ENCODE measurements at places on chromosomes 2 and 18.

DNA sequence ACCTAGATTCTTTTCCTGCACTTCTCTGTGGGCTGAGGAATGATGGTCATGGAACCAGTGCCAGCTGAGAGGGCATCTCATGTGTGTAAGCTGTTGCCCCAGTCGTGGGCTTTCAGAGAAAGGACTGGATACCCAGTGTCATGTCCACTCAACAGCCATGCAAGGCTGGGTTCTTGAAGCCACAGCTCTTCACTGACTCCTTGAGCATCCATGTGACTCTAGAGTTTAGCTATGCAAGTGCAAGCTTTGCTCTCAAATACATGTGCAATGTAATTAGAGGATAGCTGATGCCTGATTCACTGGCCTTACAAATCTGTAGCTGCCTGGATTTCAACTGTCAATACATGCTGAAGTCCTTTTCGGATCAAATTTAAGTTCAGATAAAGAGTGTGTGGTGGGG is 46.8 kb upstream of the EML6 start:
- DNase-seq = no peak

DNA sequence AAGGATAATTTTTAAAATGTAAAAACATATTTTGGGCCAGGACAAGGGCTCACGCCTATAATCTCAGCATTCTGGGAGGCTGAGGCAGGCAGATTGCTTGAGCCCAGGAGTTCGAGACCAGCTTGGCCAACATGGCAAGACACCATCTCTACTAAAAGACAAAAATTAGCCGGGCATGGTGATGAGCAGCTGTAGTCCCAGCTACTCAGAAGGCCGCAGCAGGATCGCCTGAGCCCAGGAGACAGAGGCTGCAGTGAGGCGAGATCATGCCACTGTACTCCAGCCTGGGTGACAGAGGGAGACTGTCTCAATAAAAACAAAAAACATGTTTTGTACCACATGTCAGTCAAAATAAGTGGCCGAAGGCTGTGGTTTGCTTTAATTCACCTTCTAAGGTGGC is 122.5 kb downstream of the HDAC4 start:
- no peak for DNase-seq

GRCh38 chr2:208406474-208407451 is at the start of gene PTH2R:
PTH2R (plus strand) TSS chr2:208406792; CDS start chr2:208407044, 252 bp downstream.
- DNase-seq = no peak

DNA sequence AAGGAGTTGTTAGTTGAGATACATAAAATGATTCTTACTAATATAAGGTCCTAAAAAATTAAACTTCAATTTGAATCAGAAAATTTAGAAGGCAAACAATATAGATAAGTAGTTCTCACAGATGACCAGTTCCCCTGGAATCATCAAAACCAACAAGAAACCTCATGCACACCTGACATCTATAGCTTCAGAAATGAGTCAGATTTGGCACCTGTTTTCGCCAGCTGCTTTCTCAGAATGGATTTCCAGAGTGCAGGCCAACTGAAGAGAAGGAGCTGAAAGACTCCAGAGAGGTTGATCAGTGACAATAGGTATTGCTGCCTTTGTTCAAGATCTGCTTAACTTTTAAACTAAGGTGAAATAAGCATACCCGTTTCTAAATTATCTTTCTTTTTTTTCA is 192.4 kb downstream of the RDH14 start:
- DNase-seq = no peak

DNA sequence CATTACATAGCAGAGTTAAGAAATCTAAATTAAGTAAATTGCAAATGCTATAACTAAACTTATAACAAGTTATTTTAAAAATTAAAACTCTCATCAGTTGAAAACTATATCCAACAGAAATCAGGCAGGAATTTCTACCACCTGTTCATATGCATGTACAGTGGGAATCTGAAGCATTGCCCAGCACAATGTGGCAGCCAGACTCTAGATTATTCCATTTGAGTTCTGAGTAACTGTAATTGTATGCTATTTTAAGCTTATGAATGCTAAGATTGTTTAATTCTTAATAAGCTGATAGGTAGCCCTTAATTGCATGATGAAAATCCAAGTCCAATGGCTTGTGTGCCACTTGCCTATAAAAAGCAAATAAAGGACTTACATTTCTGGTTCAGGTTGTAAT is 834.5 kb upstream of the FSHR start:
- DNase-seq = no peak

DNA sequence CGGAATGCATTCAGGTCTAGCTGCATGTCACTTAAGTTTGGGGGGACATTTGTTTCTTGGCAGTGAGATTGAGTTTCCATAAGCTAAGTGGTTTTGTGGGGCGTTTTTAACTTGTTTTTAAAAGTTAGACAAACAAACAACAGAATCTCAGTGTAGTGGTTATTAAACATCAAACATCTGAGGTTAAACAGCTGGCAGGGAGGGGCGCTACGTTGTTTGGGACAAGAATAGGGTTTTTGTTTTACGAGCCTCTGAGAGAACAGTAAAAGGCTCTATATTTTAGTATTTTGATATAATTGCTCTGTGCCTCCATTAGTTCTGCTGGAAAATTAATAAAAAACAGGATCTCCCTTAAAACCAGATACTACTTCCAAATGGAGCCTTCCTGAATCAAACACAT is 41.6 kb upstream of the TMEM177 start:
- DNase-seq = no peak
